NCI-H1048 (cell line): ENCODE measurements at places on chromosomes 5 and 9.

DNA sequence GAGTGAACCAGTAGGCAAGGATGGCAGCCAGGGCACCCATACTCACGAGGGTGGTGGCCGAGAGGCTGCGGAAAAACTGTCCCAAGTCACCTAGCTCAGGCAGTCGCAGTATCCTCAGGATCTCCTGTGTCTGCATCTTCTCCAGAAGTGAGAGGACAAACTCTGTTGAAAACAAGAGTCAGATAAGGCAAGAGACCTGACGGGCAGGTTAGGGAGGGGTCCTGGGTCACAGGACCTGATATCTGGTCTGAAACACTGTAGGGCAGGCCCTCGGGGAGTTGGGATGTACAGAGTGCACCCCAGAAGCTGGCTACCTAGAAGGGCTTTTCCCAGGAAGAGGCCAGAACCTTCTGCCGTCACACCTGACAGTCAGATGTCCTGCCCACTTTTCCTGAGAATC, 17.4 kb downstream of the ACSL6 start:
- no peak for DNase-seq

- DNase-seq = no peak
These were observed 545 bp downstream of the HMGCS1 start for GRCh38 chr5:43312699-43313034.

DNA sequence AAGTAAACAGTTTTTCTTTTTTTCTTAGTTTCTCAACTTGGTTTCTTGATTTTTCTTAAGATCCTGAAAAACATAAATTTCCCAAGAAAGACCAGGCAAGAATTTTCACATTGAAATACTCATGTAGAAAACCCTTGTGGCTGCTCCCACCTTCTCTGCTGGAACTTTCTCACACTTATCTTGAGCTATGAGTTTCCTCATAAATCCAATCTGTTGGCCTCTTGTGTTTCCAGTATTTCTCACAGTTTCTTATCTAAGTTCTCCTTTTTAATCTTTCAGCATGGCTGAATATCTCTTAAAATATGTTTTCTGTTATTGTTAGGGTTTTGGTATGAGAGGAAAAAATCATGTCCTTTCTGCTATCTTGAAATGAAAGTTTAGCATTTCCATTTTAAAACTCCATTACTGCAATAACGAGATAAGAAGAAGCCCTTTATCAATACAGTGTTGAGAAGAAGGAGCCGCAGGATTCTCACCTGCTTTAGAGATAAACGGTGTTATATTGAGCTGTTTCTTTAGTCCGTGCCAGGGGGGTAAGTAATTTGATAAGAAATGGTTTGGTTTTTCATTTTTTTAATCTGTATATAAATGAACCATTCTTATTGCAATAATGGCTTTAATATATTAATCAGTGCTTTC, 89.3 kb downstream of the ALDH1A1 start:
- DNase-seq = no peak

DNA sequence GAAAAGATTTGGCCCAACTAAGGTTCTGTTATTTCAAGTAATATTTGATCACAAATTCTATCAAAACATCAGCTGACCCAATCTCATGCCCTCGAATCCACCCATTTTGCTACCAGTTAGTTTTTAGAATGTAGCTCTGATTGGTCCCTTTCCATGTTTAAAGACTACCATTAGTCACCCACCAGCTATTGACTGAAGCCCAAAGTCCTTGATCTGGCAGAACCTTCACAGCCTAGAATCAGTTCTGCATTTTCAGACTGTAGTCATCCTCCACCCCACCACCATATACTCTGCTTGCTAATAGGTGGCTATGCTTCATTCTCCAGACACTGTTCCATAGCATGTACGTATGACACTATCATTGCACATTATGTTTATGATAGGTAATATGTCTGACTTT, 182.2 kb upstream of the TARS1 start:
- no peak for DNase-seq

DNA sequence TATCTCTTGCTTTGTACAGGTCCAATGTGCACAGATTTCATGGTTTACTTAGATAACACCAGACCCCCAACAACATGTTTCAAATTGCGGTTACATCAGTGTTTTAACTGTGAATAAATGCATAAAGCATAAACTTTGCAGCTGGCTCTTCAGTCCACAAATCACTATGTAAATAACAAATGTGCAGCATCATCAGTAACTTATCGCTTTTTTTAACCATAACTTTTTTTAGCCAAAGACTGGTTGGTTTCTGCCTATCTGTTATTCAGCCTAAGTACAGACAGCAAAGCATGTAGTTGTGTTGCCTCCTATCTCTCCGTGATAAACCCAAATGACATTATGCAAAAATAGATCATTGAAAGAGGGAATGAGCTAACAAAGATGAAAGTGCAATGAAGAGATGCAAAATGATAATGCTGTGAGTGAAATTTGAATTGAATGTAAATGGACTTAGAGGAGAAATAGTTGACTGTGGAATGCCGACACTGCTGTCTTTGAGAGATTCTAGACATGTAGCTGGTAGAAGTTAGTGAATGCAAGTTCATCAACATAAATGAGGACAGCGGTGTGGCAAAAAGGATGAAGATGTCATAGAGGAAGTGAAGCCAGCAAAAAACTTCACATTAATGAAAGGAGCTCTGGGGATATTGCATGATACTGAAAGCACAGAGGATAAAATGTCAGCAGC, 108.8 kb downstream of the PDE8B start:
- DNase-seq = no peak

DNA sequence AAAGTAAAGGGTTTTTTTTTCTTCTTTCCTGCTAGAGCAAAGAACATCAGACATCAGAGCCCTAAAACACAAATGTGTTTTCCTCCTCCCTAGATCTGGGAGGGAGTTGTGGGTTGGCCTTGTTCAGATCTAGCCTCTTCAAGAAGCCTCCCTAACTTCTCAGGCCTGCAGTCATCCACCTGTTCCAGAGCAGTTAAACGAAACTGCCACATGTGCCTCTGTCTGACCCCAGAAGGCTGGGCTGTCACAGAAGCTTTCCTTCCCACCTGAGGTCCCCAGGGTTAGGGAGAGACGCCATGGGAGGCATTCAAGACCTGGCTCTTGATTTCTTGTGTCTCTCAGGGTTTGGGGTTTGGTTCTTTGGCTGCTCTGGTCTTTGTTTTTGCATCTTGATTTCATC, 87.0 kb downstream of the DAB2IP start:
- no peak for DNase-seq

DNA sequence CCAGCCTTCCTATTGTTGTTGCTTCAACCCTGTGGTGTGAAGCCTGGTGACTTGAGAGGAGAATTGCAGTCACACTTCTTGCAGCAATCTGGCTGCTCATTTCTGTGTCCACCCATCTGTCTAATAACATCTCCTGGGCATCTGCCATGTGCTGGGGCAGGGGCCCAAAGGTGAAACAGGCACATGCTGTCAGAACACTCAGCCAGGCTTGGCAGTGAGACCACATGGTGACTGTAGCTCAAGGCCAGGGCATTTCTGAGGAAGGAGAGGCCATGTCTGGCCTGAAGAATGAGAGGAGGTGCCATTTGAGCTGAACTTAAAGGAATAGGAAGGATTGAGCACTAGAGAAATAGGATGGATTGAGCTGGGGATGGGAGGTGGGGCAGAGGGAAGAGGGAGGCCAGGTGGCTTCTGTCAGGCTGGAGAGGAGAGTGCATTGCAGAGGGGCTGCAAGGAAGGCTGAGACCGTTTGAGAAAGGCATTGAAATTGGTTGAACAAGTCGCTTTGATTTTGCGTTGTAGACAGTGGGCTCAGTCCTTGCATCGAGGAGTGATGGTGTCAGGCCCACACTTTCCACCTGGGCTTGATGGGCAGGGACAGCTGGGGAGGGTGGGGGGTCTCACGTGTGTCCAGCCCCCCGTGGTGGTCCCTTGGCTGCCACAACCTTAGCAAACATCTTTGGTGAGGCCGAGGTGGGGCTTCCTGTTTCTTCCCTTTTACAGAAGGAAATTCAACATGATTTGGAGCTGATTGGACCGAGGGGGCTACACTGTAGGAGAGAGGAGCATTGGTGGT, 222.4 kb downstream of the CACNA1B start:
- no peak for DNase-seq

- DNase-seq = no peak
These were observed 8.0 kb upstream of the TLR4 start for GRCh38 chr9:117696154-117696553.

DNA sequence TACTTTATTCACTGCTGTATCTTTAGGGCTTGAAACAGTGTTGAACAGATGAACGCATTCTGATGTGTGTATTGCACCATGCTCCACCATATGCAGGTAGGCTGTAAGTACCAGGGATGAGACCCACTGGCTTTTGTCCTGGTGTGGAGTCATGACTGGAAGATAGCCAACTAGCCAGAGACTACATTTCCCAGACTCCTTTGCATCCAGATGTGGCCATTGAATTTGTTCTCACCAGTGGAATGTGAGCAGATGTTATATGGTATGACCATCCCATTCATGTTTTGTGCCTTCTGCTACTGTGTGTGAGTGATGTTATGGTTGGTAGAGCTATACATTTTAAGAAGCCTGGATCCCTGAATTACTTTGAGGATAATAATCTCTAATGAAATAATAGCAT, 7.4 kb upstream of the FBXL7 start:
- no peak for DNase-seq

GRCh38 chr5:14644623-14645237, 19.8 kb upstream of the OTULIN start:
- DNase-seq = no peak

DNA sequence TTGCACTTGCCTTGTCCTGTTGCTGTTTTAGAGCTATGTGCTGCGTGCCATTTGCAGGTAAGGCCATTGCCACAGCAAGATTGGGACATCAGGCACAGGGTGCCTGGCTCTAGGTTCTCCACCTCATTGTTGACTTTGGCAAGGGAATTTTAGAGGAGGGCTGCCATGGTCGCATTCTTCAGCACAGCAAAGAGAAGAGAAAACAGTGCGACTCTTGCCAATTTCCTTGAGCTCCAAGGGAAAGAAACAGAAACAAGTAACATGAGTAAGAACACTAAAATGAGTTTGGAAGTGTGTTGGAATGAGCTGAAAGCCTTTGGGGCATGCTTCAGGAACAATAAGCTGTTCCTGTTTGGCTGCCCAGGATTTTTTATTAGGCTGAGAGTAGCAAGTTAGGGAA, 188.1 kb upstream of the IL12B start:
- DNase-seq = no peak

GRCh38 chr5:54902791-54903473, 82.5 kb downstream of the ESM1 start:
- DNase-seq = no peak

DNA sequence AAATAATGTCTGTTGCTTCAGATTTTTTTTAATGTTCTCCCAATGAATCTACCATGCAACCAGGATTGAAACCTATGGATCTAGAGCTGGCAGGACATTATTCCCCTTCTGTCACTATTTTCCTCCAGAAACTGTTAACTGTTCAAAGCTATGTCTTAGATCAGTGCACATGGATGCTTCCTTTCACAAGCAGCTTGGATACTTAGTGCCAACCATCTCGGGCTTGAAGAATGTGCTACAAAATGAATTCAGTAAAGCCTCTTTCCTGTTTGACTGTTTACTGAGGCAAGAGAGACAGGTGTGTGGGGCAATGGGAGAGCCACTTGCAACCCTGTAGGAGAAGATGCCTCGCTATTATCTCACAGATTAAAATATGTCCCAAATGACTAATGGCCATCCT, 774.8 kb downstream of the KCTD16 start:
- no peak for DNase-seq

DNA sequence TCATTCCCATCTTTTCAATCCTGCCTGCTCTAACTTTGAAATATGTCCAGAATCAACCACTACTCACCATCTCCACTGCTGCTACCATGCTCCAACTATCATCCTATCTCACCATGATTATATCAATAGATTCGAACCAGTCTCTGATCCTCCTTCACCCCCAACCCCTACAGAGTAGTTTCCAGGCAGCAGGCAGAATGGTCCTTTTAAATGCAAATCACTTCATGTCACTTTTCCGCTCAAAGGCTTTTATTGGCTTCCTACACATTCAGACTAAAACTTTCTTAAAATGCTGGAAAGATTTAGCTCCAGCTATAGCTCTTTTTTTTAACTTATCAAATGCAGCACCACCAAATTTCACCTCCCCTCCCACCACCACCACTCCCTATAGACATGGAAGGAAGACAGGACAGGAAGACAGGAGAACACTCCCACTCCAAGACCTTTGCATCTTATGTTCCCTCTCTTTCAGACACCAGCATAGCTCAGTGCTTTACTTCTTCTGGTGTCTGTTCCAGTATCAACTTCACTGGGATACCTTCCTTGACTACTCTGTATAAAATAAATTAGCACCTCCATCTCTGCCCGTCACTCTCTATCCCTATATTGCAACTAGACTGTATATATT, 9.9 kb upstream of the PPP2R2B start:
- DNase-seq = no peak

DNA sequence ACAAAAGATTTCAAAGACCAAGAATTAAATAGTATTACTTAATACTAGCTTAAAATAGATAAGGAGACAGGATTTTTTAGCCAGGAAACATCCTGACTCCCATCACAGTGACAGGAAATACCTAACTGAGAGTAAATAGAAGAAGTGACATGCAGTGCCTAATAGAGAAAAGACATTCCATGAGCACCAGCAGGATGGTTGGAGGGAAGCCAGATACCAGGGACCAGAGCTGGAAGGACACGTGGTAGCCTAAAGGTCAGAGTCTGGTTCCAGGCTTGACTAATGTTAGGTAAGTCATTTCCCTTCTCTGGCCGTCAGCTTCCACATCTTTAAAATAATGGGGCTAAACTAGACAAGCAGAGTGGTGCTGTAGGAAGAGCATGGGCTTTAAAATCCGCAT, 41.6 kb downstream of the CDK5RAP2 start:
- no peak for DNase-seq

DNA sequence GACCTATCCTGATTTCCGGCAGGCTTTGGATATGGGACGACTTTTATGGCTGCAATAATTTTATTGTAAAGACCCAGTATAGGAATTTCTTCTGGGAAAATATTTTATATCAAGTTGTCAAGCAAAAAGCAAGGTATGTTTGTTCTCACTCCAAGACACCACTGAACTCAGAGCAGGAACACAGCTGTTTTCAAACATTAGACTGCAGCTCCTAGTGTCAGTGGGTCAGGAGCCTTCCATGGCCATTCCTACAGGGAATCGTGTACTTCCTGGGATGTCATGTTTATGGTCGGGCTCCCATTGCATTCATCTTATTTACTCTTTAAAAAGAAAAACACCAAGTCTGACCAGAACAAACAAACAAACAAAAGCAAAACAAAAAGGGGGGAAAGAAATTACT, 225.3 kb downstream of the TSSK1B start:
- DNase-seq = no peak

DNA sequence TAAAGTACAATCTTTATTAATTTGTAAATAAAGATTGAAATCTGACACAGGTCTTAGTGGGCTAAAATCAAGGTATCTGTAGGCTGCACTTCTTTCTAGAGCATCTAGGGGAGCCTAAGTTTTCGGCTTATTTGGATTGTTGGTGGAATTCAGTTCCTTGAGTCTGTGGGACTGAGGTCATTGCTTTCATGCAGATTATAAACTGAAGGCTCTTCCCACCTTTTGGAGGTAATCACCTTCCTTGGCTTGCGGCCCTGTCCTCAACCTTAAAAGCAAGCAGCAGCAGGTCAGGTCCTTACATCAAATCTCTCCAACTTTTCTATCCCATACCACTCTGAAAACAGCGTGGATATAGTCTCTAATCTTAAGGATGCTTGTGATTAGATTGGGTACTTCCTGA, 25.9 kb downstream of the MAT2B start:
- no peak for DNase-seq
